ENCODE measurements at places on chromosomes 12 and 14. TPM values are rescaled to one million over a fixed set of nuclear protein-coding genes. Genes with fewer than 3 reads are reported as not detected.

MGAT4C gene
- 11.6 TPM for total RNA-seq

NEMF gene
- 102 TPM for total RNA-seq

DPPA3 gene
- total RNA-seq, result not detected

A2M gene
- total RNA-seq, result 124 TPM

WNT1 gene
- total RNA-seq, result not detected

MYG1 gene
- total RNA-seq, result 17.8 TPM

PPFIA2 gene
- total RNA-seq, result 20.5 TPM

SMIM41 gene
- total RNA-seq, result not detected

KRT85 gene
- total RNA-seq, result not detected

NINJ2 gene
- total RNA-seq, result 1.4 TPM

LHX5 gene
- total RNA-seq, result not detected

IL25 gene
- not detected for total RNA-seq

GDF3 gene
- 2.9 TPM for total RNA-seq

PRIMA1 gene
- 0.48 TPM for total RNA-seq

PTPRO gene
- total RNA-seq, result 20.2 TPM

OAS3 gene
- 8.4 TPM for total RNA-seq

LMNTD1 gene
- total RNA-seq, result not detected

VDR gene
- 4.1 TPM for total RNA-seq

GPX2 gene
- total RNA-seq, result not detected

SCFD1 gene
- 243 TPM for total RNA-seq

EML5 gene
- 2.6 TPM for total RNA-seq

PYM1 gene
- 12.5 TPM for total RNA-seq

ADAM21 gene
- total RNA-seq, result 3.4 TPM

CLEC6A gene
- 3.9 TPM for total RNA-seq

EPYC gene
- 2.2 TPM for total RNA-seq

KRT77 gene
- total RNA-seq, result 0.96 TPM
